PC-3 (cell line): ENCODE measurements at places on chromosomes 12 and 14. TPM values are rescaled to one million over a fixed set of nuclear protein-coding genes. Genes with fewer than 3 reads are reported as not detected.

IAPP gene
- total RNA-seq: not detected in 2 replicates

ADCY6 gene
- total RNA-seq: 19.0 and 24.4 TPM in 2 replicates

TGFB3 gene
- total RNA-seq: 10.2 and 15.5 TPM in 2 replicates

BHLHE41 gene
- total RNA-seq: 77.6 and 81.0 TPM in 2 replicates

GPRC5D gene
- not detected in 2 replicates for total RNA-seq

GRCh38 chr14:72532686-72533454, 361.0 kb downstream of the DPF3 start:
- H3K27me3 ChIP-seq: no peaks in the 10 kb centered on the region
- H3K4me1 ChIP-seq: peaks cover 8% of the 10 kb centered on the region; the same call in 1 of the 2 replicates
- no peak for DNase-seq
- peaks cover 3% of the 10 kb centered on the region; the same call in 1 of the 2 replicates for H3K36me3 ChIP-seq
- H3K27ac ChIP-seq: no peak overlapping the region

GRCh38 chr12:109329686-109330085, 18.0 kb upstream of the MYO1H start:
- no peak for DNase-seq
- H3K4me3 ChIP-seq: no peak overlapping the region
- no peak overlapping the region for H3K27ac ChIP-seq
- no peaks in the 10 kb centered on the region for H3K36me3 ChIP-seq

- DNase-seq: no peak
- H3K4me3 ChIP-seq: no peak overlapping the region
- H3K36me3 ChIP-seq: no peaks in the 10 kb centered on the region
- no peaks in the 10 kb centered on the region for H3K27me3 ChIP-seq
- H3K4me1 ChIP-seq: no peaks in the 10 kb centered on the region
These were observed 11.5 kb upstream of the TEX22 start for GRCh38 chr14:105386581-105387529.
